ENCODE measurements at places on chromosomes 12 and 14.

DNA sequence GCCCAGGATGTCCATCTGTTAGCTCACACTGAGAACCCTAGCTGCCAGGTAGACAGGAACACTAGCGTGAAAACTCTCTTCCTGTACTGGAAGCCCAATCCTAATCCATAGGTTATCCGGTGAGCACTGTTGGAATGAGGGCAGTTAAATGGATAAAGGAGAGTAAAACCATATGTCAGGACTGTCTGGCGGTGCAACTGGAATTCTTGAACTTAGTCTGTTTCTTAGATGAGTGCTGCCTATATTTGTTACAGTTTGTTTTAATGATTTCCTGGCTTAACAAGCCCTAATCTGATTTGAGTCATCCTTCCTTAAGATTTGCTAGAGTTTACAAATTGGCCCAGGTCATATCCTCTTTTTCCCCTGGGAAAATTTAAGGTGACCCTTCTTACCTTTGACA is 104.7 kb downstream of the ANO4 start:
- no peak overlapping the region for H3K4me3 ChIP-seq
- H3K27me3 ChIP-seq: no peaks in the 10 kb centered on the region
- DNase-seq: no peak

- H3K27ac ChIP-seq: peak overlapping the region; percentile 76
- no peak overlapping the region for H3K4me3 ChIP-seq
- H3K27me3 ChIP-seq: no peaks in the 10 kb centered on the region
- no peak for DNase-seq
Measured at GRCh38 chr12:110015132-110015531, 15.9 kb downstream of the ANKRD13A start.

DNA sequence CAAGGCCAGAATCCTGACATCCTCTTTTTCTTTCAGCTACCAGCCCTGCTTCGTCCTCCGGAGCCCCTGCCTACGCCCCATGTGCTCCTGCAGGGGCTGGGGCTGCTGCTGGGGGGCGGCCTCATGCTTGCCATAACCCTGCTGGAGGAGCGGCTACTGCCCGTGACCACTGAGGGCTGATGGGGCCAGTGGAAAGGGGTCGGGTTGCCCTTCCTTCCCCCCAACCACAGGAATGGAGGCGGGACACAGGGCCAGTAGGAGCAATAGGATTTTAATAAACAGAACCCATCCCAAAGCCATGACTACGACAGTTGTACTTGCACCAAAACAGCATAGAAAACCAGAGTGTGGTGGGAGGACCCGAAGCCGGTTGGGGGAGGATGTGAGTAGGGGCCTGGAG is 7.7 kb downstream of the SLC39A5 start:
- no peaks in the 10 kb centered on the region for H3K27me3 ChIP-seq
- H3K36me3 ChIP-seq: peaks cover 23% of the 10 kb centered on the region
- no peak overlapping the region for H3K27ac ChIP-seq
- H3K4me3 ChIP-seq: no peak overlapping the region
- DNase-seq: no peak
- H3K4me1 ChIP-seq: peaks cover 9% of the 10 kb centered on the region

- H3K36me3 ChIP-seq: peaks cover 33% of the 10 kb centered on the region
- DNase-seq: no peak
- peak overlapping the region; percentile 98 for H3K4me3 ChIP-seq
- peak overlapping the region; percentile 99 for H3K27ac ChIP-seq
- H3K27me3 ChIP-seq: no peaks in the 10 kb centered on the region
- H3K4me1 ChIP-seq: peaks cover 24% of the 10 kb centered on the region
Measured at GRCh38 chr12:118377021-118377883, 897 bp downstream of the SUDS3 start.

- H3K4me1 ChIP-seq: peaks cover 3% of the 10 kb centered on the region
- H3K27me3 ChIP-seq: peaks cover 99% of the 10 kb centered on the region
- no peak overlapping the region for H3K4me3 ChIP-seq
- no peak overlapping the region for H3K27ac ChIP-seq
Measured at GRCh38 chr12:113512568-113512967, 40.9 kb upstream of the LHX5 start.

Measured in effector memory CD8-positive, alpha-beta T cell (primary cell).